PC-9 (cell line): ENCODE measurements at places on chromosomes 3 and 15.

DNA sequence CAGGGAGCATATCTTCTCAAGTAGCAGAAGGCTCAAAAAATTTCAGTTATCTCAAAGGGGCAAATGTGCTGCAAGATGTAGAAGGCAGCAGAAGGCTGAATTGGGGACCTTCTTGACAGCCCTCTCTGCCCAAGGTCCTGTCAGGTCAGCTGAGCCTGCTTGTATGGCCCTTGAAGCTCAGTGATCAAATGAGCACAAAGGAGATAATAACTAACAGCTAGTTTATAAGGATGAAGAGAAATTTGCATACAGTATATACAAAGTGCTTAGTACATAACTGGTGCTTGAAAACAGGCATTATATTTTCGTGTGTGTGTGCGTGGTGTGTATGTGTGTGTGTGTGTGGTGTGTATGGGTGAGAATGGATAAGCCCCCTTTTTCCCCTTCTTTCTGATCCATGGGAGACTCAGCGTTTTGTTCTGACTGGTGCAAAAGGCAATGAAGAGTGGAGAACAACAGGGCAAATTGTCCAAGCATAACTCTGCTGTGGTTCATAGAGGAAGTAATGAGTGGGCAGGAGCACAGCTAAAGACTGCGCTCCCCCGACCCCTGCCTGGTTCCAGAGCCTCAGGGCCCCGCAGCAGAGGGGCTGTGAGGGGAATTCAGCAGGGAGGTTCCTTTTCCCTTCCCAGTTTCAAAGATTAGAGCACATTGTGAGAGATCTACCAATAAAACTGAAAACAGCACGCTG lies 356.8 kb upstream of the NR2F2 start:
- no peak for DNase-seq

GRCh38 chr3:114545193-114545592 lies 251.4 kb downstream of the TIGIT start:
- no peak for DNase-seq

GRCh38 chr3:125059488-125060245 lies 3.9 kb upstream of the HEG1 start:
- DNase-seq, result no peak

DNA sequence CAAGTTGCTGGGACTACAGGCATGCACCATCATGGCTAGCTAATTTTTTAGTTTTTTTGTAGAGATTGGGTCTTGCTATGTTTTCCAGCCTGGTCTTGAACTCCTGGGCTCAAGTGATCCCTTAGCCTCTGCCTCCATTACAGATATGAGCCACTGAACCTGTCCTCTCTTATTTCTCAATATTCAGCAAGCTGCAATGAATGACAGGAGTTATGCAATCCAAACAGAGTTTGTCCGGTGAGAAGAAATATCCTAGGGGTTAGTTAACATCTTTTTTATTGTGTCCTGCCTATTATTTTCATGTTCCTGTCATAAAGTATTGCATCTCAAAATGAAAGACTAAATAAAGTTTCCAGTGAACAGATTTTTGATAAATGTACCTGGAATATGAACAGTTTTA lies 1161.4 kb downstream of the OTOL1 start:
- no peak for DNase-seq

GRCh38 chr15:41836073-41836472 lies 2.6 kb upstream of the PLA2G4B start:
- no peak for DNase-seq
